COR-L47 (cell line): ENCODE measurements at places on chromosomes 5 and 9.

DNA sequence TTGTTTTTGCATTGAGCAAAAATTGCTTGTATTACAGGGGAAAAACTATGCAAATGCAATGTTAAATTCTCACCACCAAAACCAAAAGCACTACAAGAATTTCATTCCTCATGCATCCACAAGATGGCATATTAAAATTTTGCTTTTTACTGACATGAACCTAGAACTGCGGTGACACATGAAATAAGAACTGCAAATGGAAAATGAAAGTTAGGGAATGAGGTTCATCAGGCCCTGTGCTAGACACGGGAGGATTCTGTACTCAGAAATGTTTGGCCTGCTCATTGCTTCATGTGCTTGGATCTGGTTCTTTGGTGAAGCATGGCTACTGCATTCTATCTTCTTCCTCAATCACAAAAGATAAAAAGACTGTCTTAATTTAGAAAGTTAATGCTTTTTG lies 9.1 kb upstream of the RFK start:
- peak; percentile 49 for DNase-seq

DNA sequence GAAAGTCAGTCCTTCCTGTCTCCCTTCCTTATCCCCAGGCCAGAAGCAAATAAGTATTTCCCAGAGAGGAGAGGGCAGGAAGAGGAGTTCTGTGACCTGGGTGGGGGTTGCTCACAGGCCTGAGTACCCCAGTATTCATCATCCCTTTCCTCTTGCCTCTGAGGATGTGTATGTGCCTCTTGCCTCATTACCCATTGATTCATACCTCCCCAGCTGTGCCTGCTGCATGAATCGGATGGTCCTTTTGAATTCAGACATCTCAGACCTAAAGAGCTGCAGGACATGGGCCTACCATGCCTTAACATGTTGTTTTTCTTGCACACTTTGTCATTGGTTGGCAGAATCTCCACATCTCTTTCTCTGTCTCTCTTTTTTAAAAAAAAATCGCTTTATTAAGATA lies 112.8 kb upstream of the SHB start:
- no peak for DNase-seq

- no peak for DNase-seq
Measured at GRCh38 chr9:113673726-113674125, 202.4 kb upstream of the ZNF618 start.

- DNase-seq = peak; percentile 66
Measured at GRCh38 chr5:62779010-62779422, 200.4 kb downstream of the LRRC70 start.

GRCh38 chr5:79859588-79859987 lies 131.5 kb downstream of the MTX3 start:
- no peak for DNase-seq

GRCh38 chr9:35882263-35882848 lies 12.2 kb upstream of the OR13J1 start:
- peak; percentile 48 for DNase-seq

GRCh38 chr5:41194339-41194738 lies 19.0 kb downstream of the C6 start:
- no peak for DNase-seq

DNA sequence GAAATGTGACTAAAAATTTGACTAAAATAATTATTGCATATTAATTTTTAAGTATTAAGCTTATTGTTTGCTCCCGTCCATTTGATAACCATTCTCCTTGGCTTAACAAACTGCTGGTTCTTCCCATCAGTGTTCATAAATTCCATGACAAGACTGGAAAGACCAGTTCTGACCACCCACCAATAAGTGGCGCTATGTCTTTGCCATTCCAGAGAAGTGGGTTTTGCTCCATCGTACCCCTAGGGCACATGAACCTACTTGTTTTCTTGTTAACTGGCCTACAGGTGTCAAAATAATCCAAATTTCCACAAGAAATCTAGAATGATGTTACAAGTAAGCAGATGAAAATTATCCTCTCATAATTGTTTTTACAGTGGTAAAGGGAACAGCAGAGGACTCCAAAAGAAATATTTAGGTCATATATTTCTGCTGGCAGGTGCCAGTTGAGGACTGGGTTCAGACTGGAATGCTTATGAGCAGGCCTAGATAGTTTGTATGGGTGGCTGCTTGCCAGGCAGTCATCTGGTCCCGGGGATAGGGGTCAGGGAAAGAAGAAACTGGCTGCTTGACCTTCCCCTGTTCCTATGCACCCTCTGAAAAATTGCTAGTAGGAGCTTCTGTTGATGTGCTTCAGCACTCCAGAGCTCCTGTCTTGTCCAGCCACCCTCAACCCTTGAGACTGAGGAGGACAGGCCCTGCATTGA lies 283.1 kb upstream of the ADAMTSL1 start:
- no peak for DNase-seq

DNA sequence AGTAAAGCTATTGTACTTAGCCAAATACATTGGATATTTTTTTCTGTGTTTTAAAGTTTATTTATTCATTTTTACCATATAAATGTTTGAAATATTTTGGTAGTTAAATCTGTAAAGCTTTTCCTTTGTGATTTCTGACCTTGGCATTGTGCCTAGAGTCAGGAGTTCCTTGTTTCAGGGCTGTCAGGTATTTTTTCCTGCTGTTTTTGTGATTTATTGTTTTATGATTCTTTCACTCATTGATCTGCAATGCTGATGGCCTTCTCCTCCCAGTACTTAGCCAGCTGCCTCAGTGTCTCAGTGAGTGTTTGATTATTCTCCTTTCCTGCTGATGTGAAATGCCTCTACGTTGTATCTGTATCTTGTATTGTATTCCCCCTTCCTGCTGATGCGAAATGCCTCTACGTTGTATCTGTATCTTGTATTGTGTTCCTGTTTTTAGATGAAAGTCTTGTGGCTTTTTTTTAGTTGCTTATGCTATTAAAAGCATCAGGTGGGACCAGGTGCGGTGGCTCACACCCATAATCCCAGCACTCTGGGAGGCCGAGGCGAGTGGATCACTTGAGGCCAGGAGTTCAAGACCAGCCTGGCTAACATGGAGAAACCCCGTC lies 61.0 kb downstream of the EHMT1 start:
- DNase-seq = no peak

- no peak for DNase-seq
Measured at GRCh38 chr9:706606-707459, 134.7 kb upstream of the DMRT1 start.

GRCh38 chr9:115717711-115718173 lies 435.8 kb upstream of the PAPPA start:
- no peak for DNase-seq

GRCh38 chr9:85713897-85714296 lies 27.9 kb downstream of the AGTPBP1 start:
- no peak for DNase-seq

DNA sequence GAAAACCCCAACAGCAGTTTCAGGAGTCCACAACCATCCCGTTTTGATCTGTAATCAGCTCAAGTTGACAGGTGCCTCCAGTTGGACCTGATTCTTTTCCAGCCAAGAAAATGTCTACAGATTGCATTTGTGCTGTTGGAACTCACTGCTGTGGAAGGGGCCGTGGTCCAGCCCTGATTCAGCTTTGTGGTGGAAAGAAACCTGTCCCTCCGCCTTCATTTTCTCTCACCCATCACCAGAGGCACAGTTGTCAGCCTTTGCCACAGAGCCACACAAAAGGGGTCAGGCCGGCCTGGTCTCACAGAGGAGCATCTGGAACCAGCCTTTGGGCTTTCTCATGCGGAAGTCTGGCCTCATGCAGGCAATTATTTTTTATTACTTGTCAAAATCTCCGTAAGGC lies 483.6 kb downstream of the GADD45G start:
- no peak for DNase-seq

DNA sequence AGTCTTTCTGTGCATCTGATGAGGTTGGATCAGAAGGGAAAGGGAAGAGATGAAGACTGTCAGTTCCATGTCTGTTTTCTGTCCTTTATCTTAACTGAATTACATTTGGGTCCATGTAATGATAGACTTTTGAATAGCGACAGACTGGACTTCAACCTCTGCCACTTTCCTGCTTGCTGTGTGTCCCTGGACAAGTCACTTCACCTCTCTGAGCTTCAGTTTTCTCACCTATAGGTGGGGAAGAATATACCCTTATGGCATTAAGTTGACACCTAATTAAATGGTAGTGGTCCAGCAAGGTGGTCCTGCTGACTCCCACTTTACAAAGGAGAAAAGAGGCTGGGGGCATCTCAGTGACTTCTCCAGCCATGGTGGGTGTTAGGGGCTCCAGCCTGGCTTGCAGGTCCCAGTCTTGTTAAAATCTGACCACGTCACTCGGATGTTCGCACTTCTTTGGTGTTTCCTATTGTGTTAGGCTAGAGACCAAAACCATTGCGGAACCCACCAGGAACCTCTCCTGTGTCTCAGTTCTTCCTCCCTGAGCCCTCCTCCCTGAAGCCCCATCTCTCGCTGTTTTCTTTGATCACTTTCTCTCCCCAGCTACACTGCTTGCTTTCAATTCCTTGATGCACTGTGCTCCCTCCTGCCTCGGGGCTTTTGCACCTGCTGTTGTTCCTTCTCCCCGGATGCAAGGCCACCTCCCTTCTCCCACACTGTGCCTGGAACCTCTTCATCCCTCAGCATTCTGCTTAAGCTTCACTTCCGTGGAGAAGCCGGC lies 256.5 kb downstream of the NSG2 start:
- no peak for DNase-seq

GRCh38 chr5:137938751-137939143 lies 49.5 kb downstream of the PKD2L2 start:
- DNase-seq = no peak

DNA sequence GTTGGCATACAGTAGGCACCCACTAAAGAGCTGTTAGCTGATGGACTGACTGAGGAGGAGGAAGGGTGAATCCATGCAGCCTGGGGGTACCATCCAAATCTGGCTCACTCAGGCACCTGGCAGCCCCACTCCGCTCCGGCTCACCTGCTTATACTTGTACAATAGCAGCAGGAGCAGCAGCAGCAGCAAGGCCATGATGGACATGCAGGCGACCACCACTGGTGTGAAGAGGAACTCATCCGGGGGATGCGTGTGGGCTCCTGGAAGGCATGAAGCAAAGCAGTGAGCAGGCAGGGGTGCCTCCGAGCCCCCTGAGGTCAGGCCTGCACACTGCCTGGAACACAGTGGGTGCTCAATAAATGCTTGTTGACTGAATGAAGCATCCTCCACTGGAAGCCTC lies 18.3 kb downstream of the CSF1R start:
- no peak for DNase-seq

DNA sequence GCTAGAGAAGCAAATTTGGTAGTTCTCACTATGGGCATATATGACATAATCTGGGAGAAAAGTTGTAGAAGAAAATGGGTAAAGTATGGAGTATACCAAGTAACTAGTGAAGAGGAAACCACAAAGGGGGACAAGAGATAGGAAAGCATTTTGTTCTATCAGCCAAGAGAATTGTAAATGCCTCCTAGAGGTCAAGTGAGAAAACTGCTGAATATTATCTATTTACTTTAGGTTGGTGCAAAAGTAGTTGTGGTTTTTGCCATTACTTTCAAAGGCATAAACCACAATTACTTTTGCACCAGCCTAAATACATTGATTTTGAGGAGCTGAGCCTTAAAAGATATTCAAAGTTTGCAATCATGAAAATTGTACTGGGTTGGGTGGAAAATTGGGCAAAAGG lies 126.7 kb upstream of the GRHPR start:
- no peak for DNase-seq

- DNase-seq = no peak
Measured at GRCh38 chr5:124528838-124529237, 217.6 kb downstream of the ZNF608 start.

- no peak for DNase-seq
Measured at GRCh38 chr9:121696930-121697329, 45.5 kb downstream of the DAB2IP start.

DNA sequence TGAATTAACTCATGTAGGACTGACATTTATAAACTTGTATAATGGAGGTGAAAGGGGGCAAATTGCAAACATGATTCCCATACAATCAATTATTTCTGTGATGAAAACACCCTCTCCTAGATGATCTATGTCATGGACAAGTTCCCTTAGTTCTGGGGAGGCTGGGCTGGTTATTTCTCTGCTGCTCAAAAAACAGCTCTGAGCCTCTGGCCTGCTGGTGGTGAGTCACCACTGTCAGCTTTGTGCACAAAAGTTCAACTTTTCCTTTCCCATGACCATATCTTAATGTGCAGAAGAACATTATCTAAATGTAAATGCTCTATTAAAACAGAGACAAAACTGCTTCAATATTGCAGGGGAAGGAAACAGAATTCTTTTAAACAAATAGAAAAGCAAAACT lies 85.0 kb downstream of the HMHB1 start:
- DNase-seq = no peak

DNA sequence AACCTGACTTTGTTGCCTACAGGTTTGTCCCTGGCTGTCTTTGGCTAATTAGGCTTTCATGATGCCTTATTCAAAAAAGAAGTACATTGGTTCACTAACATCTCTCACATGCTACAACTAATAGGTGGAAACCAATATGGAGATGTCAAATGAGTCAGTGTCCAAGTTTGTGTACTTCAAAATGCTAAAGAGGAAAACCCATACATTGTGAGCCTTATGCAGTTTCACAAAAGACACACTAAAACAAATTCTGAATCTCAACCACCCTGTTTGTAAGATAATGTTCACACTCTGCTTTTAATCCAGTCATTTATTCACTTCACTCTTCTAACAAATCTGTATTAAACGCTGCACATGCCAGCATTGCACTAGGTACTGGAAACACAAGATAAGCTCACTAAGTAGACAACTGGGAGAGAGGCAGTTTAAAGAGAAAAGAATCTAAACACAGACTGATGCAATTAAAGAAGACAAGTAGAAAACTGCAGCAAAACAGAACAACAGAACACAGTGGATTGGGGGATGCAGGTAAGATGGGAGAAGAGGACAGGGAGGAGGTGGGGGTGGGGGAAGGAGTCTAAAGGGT lies 104.1 kb downstream of the DROSHA start:
- no peak for DNase-seq

DNA sequence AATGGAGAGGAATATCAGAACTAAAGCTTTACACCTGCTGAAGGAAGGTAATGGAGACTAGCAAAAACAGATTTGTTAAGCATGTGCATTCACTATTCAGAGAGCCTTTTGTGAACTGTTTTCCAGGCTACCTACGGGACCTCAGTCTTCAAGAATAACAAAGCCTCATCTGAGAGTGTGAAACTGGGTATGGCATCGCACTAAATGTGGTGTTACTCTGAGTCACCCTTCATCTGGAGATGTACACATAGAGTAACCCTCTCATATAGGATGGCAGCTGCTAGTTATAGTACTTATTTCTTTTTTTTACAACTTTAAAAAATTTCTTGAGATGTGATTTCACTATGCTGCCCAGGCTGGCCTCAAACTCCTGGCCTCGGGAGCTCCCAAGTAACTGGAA lies 306.8 kb downstream of the ZNF608 start:
- no peak for DNase-seq

DNA sequence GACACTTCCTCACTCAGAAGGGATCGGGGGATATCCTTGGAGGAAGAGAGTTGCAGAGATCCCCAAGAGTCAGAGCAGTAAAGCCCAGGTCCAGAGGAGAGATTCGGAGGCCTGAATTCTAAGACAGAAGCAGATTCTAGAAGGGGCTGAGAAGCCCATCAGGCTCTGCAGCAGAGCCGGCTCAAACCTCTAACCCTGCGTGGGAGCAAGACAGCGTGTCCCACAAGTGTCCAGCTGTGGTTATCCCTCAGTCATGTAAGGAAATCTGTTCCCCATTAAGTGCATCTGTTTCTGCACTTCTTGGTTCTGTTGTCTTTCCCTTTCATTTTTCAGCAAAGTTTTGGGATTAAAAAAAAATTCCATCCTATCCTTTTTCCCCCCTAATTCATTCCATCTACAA lies 4.8 kb upstream of the DIAPH1 start:
- DNase-seq = no peak

GRCh38 chr9:70137577-70137976 lies 93.9 kb downstream of the MAMDC2 start:
- no peak for DNase-seq

- no peak for DNase-seq
Measured at GRCh38 chr5:146209714-146210113, 6.3 kb downstream of the RBM27 start.
